ENCODE measurements at places on chromosomes 5 and 9.

DNA sequence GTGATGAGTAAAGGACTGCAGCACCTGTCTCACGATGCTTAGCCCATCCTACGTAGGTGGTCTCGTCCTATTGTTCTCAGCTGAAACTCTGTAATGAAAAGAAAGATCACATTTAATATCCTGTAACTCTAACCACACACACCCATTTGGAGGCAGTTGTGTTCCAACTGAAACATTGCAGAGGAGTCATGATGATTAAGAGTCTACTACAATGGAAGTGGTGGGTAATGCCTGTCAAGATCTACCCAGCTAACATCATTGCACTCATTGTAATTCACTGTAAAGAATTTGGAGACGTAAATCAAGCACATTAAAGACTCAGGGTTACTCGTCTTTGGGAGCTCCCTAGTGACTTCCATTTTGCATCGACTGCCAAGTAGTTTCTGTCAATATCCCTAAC, 106.0 kb upstream of the PTPN3 start:
- no peak for DNase-seq

- no peak for DNase-seq
Measured at GRCh38 chr5:110917161-110917875, 154.2 kb upstream of the TSLP start.

DNA sequence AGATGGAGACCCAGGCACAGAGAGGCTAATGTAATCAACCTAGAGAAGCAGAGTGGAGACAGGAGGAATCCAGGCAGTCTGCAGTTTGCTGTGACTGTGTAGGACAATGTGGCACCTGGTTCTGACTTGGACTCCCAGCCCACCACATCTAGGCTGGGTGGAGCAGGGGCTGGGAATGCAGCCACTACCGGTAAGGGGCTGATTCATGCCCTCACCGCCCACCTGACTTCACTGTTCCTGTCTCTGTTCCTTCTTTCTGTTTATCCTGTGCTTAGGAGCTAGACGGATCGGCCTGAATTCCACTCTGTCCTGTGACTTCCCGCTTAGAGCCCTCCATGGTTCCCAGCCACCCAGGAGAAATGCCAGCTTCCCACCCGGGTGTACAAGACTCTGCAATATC, 2.6 kb downstream of the PDLIM4 start:
- DNase-seq: no peak

DNA sequence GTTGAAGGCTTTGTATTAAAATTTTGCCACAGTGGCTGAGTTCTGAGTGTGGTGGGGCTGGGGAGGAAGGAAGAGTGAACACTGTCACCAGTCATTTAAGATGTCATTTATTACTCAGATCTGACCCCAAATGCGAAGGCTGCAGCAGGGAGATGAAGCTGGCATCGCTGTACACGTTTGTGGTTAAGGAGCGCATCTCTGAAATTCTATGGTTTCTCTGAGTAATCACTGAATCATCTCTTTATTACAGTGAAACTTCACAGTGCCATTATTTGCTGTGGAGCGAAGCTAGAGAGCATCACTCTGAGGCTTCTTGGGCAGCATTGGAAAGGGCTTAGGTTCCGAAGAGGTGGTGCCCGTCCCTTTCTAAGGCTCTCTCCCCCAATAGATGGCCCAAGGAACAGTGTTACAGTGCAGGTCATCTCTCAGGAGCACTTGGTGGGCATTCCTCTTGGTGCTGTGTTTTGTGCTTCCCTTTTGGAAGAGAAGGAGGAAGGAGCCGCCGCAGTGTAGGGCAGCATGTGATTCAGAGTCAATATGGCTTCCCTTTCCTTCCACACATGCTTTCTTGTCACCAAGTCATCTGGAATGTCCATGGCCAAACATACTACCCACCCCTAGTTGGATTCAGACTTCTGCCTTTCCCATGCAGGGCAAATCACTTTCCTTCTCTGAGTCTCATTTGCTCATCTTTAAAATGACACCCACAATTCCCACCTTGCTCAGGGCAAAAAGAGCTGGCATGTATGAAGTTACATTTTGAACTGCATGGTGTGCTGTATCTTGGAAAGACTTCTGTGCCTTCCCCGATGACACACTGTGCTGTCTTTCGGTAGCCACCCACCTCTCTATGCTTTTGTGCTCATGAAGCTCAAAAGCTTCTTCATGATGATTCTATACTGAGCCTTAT, 9.3 kb upstream of the TEX48 start:
- peak; percentile 61 for DNase-seq

DNA sequence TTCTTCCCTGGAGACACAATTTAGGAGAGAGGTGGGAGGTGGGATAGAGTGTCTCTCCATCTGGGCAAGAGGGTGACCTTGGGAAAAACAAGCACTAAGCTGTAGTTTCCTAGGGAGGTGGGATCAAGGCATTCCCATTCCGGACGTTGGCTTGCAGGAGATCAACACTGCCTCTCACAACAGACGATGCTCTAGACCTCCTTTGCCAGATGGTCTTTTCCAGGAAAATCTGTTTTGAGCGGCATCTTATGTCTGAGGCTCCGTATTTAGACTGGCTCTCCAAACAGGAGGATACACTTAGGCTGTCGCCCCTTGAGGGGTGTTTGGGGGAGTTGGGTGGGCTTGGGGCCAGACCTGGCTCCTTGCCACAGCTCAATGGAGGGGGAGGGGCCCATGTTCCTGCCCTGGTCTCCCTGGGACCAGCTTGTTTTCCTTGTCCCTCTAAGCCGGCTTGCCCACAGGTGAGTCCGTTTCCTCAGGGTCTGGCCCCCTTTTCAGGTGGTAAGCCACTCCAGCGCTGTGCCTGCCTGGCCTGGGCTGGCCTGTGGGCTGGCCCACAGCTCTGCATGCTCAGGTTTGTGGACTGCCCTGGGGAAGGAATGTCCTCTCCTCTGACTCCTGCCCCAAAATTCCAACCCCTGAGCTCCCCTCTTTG, 2.4 kb downstream of the PSD2 start:
- DNase-seq: no peak

DNA sequence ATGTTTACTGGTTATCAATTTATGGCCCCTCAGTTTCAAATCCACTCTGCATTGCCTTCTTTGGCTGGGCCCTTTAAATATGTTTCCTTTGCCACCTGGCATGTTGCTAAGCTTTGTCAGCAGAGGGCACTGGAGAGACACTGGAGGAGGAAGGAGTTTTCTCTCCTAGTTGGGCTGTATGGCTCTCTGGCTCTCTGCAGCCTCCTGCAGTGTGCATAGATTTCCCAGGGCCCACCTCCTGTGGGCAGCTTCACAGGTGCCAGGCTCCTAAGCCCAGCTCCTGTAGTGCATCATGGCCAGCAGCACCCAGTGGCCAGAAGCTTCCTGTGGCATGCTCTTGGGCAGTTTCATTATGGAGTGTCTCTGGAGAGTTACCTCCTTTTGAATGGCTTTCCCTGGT, 23.3 kb downstream of the CAVIN4 start:
- DNase-seq: peak; percentile 8

- no peak for DNase-seq
Measured at GRCh38 chr5:14954616-14955343, 83.2 kb upstream of the ANKH start.

DNA sequence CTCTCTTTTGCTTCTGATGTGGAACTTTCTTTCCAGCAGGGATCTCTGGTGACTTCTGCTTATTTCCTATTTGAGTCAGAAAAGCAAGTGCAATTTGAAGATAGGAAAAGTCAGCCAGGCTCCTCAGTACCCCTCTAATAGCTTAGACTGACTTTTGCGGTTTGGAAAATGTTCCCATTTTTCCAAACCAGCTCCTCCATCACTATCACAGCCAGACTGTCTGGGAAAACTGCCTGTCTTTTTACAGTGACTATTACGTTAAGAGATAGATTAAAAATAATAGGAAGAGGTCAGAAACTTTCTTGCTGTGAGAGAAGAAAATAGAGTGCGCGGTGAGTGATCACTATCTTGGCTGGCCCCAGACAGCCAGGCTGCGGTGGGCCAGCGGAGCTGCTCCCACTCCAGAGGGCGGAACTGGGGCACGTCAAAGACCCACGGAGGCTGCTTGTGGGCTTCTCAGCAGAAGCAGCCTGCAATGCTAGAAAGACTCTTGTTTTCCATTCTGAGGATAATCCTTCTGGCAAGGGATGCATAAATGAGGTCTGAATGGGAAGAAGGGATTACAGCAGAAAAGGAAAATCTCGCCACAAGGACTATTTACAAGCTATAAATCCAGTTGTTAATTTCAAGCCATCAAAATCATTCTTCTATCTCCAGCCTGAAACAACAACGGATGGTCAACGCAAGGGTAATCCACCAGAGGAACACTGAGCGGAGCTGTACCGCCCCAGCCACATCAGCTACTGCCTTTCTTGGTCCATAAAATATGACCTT, 151.0 kb upstream of the MSX2 start:
- DNase-seq: no peak

DNA sequence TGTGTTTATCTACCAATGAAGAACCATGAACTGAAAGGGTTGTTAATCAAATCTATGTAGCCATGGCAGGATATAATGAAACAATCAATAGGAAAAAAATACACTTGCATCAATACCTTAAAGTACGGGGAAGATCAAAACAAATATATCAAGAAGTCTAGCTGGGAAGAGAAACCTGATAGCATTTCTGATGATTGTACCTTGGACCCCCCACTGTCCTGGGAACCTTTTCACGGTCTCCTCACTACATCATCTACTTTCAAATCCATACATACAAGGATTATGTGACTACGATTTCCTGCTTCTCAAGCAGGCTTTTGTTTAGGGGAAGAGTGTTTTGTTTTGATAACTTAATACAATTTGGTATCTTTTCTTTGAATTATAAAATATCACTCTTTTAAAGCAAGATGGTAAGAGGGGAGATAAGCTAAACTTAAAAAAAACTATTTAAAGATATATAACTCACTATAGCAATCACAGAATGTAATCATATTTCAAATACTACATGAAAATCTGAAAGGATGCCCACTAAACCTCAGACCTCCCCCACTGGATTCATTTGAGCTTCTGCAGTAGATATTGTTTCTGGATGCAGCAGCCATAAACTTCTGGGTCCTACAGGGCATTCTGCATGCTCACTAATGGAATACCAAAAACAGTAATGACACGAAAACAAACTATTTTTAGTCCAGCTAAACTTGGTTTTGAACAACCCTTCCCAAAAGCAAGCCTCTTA, 8.0 kb downstream of the EBF1 start:
- no peak for DNase-seq

DNA sequence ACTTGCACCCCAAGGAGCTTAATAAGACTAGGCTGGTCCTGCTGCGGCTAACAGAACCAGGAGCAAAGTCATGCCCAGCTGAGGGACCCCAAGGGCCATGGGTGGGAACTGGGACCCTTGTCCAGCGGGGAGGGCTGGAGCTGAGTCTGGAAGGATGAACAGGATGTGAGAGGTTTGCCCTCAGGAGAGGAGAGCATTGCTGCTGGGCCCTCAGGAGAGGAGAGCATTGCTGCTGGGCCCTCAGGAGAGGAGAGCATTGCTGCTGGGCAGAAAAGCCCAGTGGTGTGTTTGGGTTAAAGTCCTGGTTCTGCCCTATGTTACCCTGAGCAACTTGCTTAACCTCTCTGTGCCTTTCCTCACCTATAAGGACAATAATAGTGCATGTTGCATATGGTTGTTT, 125.8 kb downstream of the MACROH2A1 start:
- DNase-seq: no peak

DNA sequence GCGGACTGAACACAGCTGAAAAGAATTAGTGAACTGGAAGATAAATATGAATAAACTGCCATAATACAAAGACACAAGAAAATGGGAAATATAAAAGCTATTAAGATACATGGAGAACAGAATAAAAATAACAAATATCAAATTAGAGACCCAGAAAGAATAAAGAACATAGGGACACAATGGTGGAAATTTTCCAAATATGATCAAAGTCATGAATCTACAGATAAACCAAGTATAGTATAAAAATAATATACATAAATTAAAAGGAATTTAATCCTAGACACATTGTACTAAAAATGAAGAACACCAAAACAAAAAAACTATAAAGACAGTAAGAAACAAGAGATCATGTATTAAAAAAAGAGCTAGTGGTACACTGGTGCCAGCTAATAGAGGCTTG, 194.9 kb downstream of the MLLT3 start:
- DNase-seq: no peak

DNA sequence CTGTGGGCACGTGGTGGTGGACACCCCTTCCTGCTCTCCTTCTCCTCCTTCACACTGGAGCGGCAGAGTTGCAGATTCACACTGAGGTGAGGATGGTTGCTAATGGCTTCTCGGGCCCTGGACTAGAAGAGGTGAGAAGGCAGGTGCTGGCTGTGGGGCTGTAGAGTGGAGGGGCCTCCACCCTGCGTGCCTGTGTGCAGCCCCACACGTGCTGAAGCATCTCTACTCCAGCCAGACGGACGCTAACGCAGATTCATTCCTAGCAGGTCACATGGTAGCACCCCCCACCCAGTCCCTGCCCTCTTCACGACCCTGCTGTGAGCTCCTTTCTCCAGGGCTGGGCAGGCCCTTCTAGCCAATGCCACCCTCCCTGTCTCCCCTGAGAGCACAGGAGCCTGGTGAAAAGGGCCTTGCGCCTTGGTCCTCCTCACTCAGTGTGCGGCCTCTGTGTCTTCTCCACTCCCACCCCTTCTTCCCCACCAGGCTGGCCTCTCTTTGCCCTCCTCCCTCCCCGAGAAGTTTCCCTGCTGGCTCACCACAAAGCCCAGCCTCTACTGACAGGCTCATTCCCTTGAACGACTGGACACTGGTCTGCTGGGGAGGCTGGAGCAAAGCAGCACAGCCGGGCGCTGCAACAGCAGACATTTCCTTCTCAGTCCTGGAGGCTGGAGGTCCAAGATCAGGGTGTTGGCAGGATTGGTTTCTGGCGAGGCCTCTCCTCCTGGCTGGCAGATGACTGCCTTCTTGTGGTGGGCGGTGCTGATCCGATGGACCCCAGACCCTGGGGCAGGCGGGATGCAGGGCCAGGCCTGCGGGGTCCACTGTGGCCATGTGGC, 14.2 kb downstream of the CACNA1B start:
- DNase-seq: no peak

DNA sequence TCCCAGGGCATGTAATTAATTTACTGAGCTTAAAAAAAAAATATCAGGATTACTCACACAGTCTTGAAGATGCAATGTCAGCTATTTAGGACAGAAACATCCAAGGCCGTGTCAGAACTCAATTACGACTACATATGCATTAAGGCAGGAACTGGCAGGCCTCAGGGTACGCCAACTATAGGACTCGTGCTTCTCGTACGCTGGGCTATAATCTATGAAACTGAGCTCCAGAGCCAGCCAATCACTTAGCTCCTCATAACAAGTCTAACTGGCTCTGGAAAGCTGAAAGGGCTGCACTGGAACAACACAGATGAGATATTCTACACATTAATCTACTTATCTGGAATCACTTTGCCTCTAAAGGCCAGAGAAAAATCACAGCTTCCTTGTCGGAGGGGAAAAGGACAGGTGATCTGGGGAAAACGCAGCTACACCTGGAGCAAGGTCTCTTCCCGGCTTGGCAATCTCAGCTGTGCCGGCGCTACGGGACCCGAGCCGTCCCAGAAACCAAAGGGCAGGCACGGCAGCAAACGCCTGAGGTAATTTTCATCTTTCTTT, 212.0 kb downstream of the DEPDC1B start:
- DNase-seq: no peak

GRCh38 chr9:8717146-8717545, 917.6 kb upstream of the DMAC1 start:
- DNase-seq: no peak

- DNase-seq: no peak
Measured at GRCh38 chr5:28914297-28914696, 1875.9 kb upstream of the CDH9 start.

Data from activated CD4-positive, alpha-beta T cell treated with anti-CD3 and anti-CD28 coated beads, Interleukin-2, amount 50 U/mL, for 4 hours (primary cell).